HCT116 (cell line): ENCODE measurements at places on chromosomes 1 and 21.

DNA sequence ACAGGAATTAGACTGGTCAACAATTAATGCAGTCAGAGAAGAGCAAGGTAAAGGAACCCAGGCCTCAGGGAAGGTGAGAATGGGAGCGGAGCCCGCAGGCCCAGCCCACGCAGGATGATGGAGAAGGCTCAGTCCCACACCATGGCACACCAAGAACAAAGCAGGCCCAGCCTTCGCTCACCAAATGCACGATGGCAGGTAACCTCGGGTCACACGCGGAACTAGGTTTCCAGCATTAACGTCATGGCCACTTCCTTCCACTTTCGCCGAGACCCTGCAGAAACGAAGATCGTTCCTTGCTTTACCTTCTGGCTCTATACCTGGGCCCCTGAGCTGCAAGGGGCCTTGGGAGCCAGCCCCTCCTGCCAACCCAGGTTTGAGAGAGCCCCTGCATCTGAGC is 240.2 kb upstream of the C1orf174 start:
- no peak for DNase-seq

DNA sequence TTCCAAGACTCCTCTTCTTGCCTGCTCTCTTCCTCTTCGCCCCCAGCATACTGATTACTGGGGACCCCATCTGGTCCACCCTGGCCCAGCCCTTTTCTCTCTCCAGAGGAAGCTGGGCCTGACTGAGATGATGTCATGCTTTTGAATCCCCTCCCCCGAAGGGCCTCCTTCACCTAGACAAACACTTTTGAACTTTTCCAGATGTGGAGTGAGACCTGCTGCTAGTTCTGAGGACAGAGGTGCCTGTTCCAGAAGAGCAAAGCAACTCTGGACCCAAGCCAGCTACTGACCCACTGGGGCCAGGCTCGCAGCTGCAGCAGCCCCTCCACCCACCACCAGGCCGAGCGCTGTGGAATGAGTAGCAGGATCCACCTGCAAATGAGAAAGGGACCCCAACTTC is 8.4 kb downstream of the CD34 start:
- no peak for DNase-seq

GRCh38 chr1:84358695-84359094 is 39.6 kb upstream of the DNASE2B start:
- no peak for DNase-seq

DNA sequence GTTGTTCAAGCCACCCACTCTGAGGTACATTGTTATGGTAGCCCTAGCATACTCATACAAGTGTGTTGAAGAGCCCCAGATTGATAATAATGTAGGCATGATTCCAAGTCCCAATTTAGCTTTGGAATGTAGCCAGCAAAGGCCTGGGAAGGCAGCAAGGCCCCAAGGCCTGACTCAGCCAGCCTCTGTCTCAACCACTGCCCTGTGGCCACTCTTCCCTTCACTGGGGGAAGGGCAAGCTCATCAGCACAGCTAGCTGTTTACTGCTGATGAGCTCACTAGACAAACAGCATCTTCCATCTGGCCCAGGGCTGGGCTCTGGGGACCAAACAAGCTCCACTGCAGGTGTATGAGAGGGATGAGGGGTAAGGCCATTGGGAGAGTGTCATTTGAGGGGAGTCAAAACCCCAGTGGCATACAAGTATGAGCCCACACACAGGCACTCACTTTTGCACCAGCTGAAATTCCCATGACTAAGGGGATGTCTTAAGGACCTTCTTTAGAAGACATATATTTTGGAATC is 2.2 kb upstream of the IRF6 start:
- DNase-seq, result no peak
